ENCODE measurements at places on chromosomes 6 and 20.
A peak's percentile ranks its signal among the peaks of the same experiment; 100 is the strongest.

DNA sequence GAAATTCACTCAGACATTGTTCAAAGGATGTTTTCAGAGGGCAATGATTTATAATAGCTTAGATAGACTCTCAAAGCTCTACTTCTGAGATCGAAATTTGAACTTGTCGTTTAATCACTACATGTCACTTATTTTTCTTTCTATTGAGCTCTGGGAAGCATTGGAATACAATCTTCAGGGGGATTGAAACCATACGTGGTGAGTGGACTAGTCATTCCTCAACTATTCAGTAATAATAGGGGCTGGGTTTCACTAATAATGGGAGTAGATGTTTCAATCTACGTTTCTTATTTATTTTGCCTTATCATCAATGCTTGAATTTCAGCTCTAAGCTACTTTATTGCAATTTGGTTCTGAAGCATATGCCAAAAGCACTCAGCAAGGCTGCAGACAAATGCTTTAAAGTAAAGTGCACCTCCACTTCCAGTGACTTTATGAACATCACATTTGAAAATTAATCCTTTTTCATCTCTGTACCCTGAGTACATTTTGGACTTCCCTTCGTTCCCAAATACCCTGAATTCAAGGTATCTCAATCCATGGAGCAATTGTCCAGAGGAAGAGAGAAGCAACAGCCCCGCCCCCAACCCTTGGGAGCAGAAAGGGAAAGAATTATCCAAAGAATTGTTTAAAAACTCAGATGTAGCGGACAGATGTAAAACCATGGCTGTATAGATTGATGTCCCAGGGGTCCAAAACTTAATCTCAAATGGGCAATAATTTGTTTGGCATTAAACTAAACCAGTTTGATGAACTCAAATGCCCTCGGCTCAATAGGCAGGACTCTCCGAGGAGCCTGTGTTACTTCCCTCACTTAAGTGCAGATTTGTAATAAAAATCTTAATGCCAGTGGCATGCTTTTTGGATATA, 68.1 kb downstream of the HFE start:
- DNase-seq = peak; percentile 59

DNA sequence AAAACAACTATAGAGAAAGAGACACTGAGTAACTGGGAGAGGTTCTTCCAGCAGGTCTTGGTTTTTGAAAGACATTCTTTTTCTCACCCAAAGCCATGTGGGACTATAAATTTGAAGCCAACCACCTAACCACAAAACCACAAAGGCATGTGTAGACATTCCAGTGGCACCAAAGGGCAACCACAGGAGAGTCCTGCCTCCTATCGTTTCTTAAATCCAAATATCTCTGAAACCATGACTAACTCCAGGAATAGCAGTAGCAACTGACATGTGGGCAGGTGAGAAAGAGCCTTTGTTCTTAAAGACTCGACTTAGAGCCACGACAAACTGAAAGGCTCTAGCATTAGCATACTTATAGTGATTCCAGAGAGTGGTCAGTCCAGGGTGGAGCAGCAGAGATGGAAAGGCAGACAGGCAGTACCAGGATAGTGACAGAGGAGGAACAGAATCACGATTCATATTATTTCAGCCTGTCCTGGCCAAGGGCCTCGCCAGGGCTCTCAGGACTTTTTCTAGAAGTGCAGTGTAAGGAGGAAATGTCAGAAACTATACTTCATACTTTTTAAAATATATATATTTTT, 9.4 kb upstream of the COL9A1 start:
- DNase-seq = no peak

DNA sequence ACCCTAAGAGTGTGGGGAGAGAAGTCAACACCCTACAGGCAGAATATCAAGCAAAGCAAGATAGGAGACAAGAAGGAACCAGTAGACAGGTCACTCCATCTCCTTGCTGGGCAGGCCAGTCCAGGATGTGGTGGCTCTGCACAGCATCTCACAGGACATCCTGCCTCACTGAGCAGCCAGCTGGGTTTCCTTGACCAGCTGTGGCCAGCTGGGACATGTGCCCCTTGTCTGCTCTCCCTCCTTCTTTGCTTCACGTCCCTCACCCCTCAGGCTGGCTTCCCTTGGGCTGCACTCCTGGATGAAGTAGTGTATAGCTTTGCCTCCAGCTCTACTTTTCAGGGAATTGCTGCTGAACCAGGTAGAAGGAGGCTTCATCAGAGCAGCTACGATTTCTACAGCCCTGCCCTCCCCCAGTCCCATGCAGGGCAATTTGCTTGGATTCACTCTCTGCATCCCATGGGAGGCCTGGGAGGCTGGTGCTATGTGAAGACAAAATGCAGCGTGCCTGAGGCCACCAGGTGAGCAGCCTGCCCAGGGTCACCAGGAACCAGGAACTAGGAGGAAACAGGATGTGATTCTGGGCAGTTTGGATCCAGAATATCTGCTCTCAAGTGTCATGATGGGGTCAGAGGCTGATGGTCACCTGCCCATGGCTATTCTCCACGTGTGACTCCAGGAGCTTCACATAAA, 110.0 kb upstream of the PMEPA1 start:
- DNase-seq = no peak

DNA sequence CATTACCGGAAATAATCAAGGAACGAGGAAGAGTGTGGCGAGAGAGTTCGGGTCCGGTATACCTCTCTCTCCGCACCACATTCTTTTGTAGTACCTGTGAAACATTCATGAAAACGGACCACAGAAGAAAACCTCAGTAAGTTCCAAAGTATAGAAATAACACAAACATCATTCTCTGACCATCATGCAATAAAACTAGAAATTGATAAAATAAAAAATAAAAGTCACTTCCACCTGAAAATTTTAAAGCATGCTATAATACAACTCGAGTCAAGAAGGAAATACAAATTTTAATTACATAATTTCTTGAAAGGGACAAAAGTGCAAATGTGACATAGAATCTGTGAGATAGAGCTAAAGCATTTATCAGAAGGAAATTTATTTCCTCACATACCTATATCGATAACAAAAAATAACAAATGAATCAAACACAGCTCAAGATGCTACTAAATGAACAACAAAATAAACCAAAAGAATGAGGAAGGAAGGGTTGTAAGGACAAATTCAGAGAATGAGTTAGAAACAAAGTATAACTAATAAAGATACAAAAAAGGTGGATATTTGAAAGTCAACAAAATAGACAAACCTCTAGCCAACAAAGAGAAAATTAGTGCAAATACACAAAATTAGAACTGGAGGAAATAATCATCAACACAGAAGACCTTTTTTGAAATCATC, 84.2 kb downstream of the TRIM27 start:
- no peak for DNase-seq

- DNase-seq = no peak
These were observed 10.1 kb upstream of the FRK start for GRCh38 chr6:116070616-116071389.

GRCh38 chr6:148999929-149000468, 253.2 kb downstream of the UST start:
- DNase-seq = no peak

DNA sequence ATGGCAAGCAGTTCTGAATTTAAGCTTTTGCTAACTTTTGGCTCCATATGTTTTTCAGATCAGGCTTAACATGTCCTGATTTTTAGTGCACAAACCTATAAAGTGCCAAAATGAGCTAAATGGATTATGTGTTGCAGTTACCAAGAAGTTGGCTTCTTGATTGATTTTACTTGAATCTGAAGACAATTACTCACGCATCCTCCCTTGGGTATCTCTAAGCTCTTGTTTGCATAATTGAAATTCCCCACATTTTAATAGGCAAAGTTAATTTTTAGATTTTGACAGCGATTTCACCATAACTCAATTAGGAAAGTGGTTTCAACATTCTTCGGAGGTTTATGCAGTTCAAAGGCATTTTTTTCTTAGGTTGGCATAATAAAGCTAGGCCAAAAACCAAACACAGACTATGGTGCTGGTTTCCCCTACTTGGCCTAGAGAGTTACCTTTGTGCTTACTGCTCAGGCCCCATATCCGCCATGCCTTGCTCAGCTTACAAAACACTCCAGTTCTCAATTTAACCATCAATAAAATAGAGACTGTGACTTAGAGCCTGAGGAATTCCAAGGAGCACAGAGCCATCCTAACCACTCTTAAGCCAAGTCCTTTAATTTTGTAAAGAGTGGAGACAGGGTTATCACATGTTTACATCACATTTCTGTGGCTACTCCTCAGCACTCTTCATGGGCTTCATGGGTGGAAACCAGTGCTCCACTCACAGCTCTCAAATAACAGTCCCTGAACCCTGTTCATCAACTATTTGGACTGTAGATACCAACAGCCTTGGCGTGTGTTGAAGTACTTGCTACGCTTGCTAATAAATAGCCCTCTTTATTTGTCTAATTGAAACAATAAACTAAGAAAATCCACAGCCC, 32.1 kb downstream of the LAMA4 start:
- no peak for DNase-seq

DNA sequence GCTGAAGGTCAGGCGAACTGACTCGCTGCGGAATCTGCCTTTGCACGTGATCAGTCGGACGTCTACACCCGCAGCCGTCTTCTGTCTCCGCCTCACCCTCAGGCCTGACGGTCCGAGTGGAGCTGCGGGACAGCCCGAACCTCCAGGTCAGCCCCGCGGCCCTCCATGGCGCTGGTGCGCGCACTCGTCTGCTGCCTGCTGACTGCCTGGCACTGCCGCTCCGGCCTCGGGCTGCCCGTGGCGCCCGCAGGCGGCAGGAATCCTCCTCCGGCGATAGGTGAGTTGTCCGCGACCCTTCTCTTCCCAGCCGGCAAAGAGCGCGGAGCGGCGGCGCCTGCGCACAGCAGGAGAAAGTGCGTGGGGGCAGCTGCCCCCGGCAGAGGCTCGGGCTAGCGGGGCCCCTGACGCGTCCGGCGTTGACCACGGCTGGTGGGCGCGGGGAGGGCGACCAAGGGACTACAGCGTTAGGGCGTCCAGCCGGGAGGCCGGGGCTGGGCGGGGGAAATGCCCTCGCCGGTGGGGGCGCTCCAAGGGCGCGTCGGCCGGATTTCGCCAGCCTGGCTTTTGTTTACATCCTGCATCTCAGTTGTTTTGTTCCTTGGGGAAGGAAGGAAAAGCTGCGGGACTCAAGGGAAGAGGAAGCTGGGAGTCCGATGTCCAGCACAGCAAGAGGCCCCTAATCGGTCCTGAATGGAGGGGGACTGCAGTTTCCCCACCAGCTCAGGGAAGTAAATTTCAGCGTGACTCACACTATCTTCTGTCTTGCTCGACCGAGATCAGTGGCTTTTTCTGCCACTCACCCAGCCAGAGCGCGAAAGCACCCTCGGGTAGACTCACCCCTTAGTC, at the start of gene SMPDL3A:
Gene SMPDL3A (plus strand): TSS at position 77 of the 846 bp plus-strand sequence. CDS start 89 bp downstream, at position 166.
- peak; percentile 75 for DNase-seq

GRCh38 chr6:41209547-41210320, 8.8 kb upstream of the TREML2 start:
- DNase-seq = no peak
